Glomerular endothelial cell (primary cell): ENCODE measurements at places on chromosomes 1 and 21.

DNA sequence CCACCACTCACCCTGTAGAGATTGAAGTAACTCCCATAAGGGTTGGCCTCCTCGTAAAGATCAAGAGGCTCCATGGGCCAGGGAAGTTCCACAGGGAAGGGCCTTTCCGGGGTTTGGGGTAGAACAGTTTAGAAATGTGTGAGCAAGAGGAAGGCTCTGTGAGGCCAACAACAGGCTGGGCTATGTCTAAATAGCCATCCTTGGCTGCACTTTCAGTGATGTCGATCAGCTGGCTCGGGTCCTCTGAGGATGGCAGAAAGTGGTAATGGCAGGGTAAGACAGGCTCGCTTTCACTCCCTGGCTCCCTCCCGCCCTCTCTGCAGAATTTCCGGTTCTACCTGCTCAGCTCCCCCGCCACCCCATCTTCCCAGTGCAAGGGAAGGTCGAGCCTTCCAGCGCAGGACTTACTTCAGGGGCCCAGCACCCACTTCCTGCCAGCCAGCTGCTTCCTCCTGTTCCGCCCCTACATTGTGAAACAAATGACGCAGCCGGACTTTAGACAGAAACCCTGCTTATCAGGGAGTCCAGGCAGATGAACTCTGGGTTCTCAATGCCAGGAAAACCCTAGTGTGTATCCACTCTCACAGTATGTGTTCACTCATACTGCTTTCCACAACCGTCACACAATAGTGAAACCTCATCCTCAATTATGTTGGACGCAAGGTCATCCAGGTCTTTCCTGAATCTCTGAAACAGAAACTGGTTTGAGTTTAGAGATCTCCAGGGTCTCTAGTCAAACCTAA, 7.3 kb downstream of the F11R start:
- DNase-seq: peak; percentile 98

DNA sequence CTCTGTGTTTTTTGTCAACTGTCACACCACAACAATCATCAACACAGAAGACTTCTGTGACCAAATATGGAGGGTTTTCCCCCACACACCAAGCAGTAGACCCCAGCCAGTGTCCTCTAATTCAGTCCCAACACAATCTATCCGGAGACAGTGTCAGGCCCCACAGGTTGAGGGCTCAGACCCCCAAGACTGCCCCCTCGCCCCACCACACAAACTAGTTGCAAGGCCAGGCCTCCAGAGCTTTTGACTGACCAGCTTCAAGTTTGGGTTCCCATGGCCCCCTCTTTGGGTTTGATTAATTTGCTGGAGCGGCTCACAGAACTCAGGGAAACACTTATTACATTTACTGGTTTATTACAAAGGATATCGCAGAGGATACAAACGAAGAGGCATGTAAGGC, 37.2 kb downstream of the NEK2 start:
- DNase-seq: no peak

GRCh38 chr1:57857809-57858208, 433.9 kb upstream of the DAB1 start:
- DNase-seq: no peak

DNA sequence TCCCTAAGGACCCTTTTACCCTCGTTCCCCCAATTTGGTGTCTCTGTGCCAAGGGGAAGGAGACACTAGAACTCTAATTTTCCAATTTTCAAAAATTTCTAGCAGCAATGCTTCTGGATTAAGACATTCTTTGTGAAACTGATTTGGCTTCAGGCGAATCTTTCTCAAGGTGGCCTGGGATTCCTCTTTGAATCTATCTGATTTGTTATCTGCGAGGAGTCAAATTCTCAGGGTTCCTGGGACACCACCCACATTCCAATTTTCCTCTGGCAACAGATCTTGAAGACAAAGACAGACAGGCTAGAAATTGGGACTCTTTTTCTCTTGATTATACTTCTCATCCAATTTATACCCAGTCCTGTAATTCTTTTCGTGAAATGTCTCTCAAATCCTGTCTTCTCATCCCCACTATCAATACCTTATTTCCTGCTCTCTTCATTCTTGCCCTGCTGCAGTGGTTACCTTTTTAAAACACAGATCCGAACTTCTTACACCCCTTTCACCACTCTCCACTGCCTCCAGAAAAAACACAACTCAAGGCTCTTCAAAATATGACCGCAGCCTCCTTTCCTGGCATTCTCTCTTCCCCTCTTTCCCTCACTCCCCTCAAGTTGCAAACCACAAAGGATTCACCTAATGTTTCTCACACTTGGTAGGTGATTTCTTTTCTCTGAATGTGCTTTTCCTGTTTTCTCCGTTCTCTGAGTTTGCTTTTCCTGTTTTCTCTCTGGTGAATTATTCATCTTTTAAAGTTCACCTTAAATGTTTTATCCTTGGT, 2.7 kb upstream of the MPZL1 start:
- no peak for DNase-seq

- DNase-seq: no peak
Measured at GRCh38 chr1:35882586-35882944, 444 bp upstream of the AGO1 start.
